Calu3 (cell line): ENCODE measurements at places on chromosomes 7 and 10. TPM values are rescaled to one million over a fixed set of nuclear protein-coding genes. Genes with fewer than 3 reads are reported as not detected.

Gene SLC13A1
- not detected in 2 replicates for total RNA-seq

Gene OR6B1
- not detected in 2 replicates for total RNA-seq

Gene CYP3A4
- 0.15 TPM in 1 of 2 replicates, not detected in the other for total RNA-seq

Gene NEBL
- 11.2 and 12.7 TPM in 2 replicates for total RNA-seq

Gene GPAM
- total RNA-seq, result 6.5 and 7.5 TPM in 2 replicates

Gene UCN3
- total RNA-seq, result not detected in 2 replicates

Gene UPF2
- 31.6 and 33.7 TPM in 2 replicates for total RNA-seq

Gene RNF148
- total RNA-seq, result 0.76 and 0.99 TPM in 2 replicates

Gene ANKRD7
- 0.42 TPM in 1 of 2 replicates, not detected in the other for total RNA-seq

Gene LDB3
- total RNA-seq, result not detected in 2 replicates

Gene MMD2
- total RNA-seq, result not detected in 2 replicates

Gene DYNC1I1
- total RNA-seq, result 0.73 and 1.4 TPM in 2 replicates

Gene MIOS
- 38.2 and 46.5 TPM in 2 replicates for total RNA-seq

Gene TUBB8
- total RNA-seq, result 0.34 TPM in 1 of 2 replicates, not detected in the other

Gene ALOX5
- total RNA-seq, result 44.9 and 57.0 TPM in 2 replicates

Gene DOCK1
- total RNA-seq, result 29.1 and 34.2 TPM in 2 replicates

Gene SGCE
- total RNA-seq, result 29.3 and 33.8 TPM in 2 replicates

Gene FAM131B
- 0.19 and 1.2 TPM in 2 replicates for total RNA-seq

Gene DDC
- 3.7 and 5.2 TPM in 2 replicates for total RNA-seq

Gene SFXN3
- total RNA-seq, result 27.5 and 37.7 TPM in 2 replicates

Gene FKBP9
- 124 and 160 TPM in 2 replicates for total RNA-seq

Gene RARRES2
- total RNA-seq, result 9.1 and 13.0 TPM in 2 replicates

Gene SRI
- 148 and 173 TPM in 2 replicates for total RNA-seq

Gene PGAM2
- 0.87 TPM in 1 of 2 replicates, not detected in the other for total RNA-seq

Gene HDAC9
- total RNA-seq, result 152 and 159 TPM in 2 replicates

Gene SAP25
- total RNA-seq, result 3.1 and 3.2 TPM in 2 replicates

Gene PON1
- total RNA-seq, result 0.71 TPM in 1 of 2 replicates, not detected in the other

Gene MYL10
- not detected in 2 replicates for total RNA-seq

Gene MYOF
- 468 and 474 TPM in 2 replicates for total RNA-seq

Gene HOXA7
- total RNA-seq, result not detected in 2 replicates
